GM04504 (cell line): ENCODE measurements at places on chromosomes 2 and 18.

DNA sequence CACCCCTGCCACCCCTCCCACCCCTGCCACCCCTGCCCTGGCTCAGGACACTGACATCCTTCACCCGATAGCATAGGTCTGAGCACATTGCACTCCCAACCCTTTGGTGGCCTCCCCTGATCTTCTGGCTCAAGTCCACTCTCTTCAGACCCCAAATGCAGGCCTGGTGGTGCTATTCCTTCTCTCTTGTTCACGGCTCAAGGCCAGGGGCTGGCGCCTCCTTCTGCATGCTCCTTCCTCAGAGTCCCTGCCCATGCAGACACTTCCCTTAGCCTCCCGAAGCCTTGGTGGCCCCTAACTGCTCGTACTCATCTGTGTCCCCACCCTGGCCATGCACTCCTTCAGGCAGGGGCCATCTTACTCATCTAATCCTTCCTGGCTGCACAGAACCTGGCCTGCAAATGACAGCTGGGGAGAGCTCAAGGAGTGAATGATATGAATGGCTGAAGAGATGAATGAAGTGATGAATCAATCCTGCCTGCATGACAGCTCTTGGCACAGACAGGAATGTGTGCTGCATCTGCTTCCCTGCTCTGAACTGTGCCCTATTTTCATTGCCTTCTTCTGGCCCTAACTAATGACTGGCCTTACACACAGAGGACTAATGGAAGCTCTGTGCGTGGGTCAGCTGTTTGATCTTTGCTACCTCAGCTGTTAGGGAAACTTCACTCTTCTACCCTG is 290.8 kb downstream of the DYSF start:
- no peak for DNase-seq

- DNase-seq = no peak
These were observed 31.2 kb downstream of the ASB1 start for GRCh38 chr2:238457927-238458324.

DNA sequence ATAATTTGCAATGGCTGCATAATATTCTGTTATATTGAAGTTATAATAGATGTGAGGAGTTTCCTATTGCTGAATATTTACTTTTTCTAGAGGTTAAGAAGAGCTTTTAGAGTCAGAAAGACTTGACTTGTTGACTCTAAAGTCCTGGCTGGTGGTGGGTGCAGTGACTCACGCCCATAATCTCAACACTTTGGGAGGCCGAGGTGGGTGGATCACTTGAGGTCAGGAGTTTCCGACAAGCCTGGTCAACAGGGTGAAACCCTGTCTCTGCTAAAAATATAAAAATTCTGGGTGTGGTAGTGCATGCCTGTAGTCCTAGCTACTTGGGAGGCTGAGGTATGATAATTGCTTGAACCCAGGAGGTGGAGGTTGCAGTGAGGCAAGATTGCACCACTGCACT is 33.9 kb upstream of the ATIC start:
- no peak for DNase-seq

DNA sequence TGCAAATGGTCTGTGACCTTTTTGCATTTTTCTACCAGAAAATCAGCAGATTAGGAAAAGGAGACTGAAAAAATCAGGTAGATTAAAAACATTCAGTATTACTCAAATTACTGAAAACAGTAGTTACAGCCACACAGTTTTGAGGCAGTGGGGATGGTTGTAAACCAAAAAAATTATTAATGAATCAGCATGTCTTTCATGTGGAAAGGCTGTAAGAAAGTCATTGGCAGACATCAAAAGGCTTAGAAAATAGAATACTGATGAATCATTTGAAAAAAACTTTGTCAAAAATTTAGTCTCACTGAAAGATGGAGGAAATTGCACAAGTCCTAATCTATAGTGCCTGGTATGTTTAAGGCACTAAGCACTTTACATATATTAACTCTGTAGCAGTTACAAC is 133.9 kb upstream of the GCFC2 start:
- DNase-seq = no peak

GRCh38 chr2:8693157-8693821 is 11.4 kb downstream of the ID2 start:
- DNase-seq = no peak

- no peak for DNase-seq
These were observed 153.6 kb downstream of the FAM210A start for GRCh38 chr18:13572721-13573120.

- peak; percentile 9 for DNase-seq
These were observed 237.5 kb downstream of the PIK3C3 start for GRCh38 chr18:42192251-42193248.

DNA sequence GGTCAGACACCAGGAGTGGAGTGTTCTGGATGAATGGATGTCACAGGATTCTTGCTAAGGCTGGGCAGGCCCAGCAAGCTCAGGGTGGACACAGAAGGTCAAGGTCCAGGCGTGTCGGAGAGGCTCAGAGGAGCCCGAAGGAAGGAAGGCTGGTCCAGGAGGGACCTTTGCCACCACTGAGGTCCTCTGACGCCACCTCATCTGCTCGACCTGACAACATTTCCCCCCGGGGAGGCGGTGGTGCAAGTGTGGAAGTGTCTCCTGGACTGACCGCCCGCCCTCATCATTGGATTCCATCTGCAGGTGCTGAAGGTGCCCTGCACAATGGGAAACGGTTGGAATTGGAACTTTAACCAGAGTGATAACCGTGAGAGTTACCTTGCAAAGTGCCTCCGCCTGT is 124.6 kb downstream of the RTP5 start:
- DNase-seq = no peak
